Stimulated activated effector memory CD8-positive, alpha-beta T cell treated with anti-CD3 and anti-CD28 coated beads, Interleukin-12 subunit alpha, Interleukin-12 subunit beta, amount 100 ng/mL, for 72 hours (primary cell): ENCODE measurements at places on chromosomes 11 and 22.

GRCh38 chr11:3001496-3001895 is 9.4 kb upstream of the NAP1L4 start:
- no peak for DNase-seq

- no peak for DNase-seq
Measured at GRCh38 chr22:38465673-38466490, 2.0 kb upstream of the KDELR3 start.

GRCh38 chr11:96342014-96342960 is 708 bp downstream of the MAML2 start:
- no peak for DNase-seq

- no peak for DNase-seq
Measured at GRCh38 chr11:2807025-2807681, 78.4 kb downstream of the CDKN1C start.

DNA sequence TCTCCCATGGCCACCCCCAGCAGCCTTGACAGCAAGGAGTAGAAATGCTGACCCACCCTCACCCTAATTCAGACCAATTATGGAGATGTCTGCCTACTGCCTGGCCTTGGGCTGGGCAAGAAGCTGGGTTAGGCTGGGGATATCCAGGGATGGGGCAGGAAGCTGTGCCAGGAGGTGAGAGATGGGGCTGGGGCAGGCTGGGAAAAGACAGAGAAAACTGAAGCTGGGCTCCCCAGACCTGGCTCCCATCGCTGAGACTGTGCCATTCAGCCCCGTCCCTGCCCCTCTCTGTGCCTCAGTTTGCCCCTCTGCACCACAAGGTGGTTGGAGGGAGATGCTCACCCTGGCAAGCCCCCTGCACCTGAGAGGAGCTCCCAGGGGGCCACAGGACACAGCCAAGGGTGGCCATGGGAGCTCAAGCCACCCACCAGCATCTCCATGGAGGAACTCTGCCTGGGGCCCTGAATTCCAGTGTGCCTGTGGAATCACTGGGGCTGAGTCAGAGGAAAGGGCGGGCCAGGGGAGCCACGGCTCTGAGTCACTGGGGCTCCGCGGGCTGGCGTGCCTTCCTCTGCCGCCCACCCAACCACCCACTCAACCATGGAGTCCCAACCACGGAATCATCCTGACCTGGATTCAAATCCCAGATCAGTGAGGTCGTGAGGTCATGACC is 6.0 kb upstream of the CARD10 start:
- no peak for DNase-seq

DNA sequence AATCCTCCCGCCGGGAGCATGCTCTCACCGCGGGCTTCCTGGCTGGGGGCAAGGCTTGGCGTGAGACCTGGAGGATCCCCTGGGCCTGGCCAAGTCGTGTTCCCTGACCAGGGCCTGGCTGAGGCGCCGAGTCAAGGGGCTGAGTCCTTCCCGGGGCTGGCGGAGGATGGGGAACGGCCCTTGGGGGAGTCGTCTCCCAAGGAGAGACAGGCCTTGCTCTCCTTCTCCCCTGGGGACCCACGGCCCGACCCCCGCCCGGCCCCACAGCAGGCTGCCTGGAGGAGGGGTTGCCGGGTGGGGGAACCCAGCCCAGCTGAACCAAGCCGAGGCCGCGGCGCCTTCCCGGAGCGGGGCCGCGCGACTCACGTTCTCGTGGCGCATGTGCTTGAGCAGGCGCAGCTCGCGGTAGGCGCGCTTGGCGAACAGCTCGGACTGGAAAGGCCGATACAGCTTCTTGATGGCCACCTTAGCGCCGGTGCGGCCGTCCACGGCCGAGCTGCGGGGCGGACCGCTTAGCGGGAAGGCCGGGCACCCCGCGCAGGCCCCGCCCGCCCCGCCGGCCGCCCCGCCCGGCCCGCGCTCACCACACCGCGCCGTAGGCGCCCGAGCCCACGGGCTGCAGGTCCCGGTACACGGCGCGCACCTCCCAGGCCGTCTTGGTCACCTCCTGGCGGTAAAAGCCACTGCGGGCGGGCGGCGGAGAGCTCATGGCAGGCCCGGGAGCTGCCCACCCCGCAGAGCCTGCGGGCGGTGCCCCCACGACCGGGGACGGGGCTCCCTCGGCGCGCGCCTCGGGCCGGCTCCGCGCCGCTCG is 475 bp downstream of the MAPK12 start:
- DNase-seq, result no peak

DNA sequence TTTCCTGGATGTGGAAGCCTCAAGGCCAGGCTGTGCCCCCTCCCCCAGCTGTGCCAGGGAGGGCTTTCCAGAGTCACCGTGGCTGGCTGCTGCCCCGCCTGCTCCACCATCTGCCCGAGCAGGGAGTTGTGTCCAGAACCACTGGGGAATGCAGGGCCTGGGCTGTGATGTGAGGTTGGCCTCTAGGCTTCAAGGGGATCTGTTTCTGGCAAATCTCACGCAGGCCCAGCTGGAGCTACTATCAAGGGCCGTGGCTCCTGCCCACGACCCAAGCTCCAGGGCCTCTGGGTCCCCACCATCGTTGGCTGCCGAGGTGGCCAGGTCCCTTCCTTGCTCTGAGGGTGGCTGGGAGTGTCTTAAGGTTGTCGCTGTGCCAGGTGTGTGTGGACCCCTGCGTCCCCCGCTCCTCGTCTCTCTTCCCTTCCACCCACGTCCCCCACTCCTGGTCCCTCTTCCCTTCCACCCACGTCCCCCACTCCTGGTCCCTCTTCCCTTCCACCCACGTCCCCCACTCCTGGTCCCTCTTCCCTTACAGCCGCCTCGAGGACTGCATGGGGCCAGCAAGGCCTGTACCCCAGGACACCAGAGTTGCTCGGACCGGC is 6.1 kb downstream of the BRSK2 start:
- DNase-seq, result no peak

- no peak for DNase-seq
Measured at GRCh38 chr11:553083-553987, 7.2 kb downstream of the LMNTD2 start.

DNA sequence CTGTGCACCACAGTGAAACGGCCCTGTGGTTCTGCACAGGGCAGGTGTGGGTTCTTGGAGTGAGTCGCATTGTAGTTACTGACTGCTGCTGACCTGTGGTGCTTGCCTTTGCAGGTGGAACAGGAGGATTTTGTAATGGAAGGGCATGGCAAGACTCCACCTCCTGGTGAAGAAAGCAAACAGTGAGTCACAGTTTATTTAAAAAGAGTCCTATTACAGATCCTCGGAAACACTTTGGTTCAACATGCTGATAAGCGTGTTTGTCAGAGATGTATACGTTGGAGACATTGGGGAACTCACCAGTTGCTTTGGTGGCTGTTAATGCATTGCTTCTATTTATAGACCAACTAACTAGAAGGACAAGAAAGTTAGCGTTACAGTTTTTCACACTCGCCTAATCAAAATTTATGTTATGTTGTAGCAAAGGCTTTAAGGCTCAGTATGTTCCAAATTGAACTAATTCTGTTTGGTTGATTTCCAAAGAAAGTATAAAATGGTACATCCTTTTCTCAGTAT is 21.7 kb upstream of the TNRC6B start:
- no peak for DNase-seq

GRCh38 chr11:84549217-84549616 is 1077.9 kb downstream of the DLG2 start:
- DNase-seq, result no peak

DNA sequence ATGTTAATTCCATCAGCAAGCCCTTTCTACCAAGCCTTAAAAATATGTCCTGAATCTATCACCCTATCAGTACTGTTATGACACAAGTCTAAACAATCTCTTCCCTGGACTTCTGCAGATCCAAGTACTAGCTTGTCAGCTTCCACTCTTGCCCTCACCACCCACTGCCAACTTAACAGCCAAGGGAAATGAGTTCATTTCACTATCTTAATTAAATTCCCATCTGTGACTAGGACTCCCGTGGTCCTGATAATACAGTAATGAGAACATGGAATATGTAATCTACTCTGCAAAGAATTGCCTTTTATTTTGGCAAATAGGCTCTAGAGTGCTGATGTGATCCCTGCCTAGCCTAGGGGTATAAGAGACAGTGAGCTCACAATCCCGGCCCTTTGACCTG is 10.1 kb downstream of the UBQLN3 start:
- DNase-seq, result no peak

DNA sequence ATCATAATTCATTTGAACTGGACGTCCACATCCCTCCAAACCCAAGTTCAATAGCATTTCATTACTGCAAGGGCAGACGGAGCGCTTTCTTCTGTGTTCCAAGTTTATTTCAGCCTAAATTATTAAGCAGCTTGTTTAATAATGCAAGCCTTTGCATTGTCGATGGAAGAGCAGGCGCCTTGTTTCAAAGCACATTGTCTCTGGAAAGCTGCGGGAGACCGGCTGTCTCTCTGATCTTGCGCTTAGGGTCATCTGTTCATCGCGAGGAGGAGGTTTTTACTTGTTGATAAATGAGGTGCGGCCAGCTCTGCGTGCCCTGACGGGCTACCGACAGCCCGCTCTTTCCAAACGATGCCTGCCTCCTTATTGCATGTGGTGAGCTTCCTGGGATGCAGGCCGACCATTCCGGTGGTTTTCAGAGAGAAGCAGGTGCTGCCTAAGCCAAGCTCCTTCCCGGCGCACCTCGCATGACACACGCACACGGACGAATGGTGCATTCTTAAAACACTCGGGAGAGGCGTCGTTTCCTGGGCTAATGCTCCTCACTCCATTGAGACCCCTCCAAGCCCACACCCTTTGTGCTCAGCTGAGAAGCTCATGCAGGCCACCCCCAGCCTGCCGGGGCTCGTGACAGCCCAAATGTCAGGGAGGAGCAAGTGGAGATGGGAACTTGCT is 456.9 kb downstream of the BRD1 start:
- DNase-seq, result no peak

DNA sequence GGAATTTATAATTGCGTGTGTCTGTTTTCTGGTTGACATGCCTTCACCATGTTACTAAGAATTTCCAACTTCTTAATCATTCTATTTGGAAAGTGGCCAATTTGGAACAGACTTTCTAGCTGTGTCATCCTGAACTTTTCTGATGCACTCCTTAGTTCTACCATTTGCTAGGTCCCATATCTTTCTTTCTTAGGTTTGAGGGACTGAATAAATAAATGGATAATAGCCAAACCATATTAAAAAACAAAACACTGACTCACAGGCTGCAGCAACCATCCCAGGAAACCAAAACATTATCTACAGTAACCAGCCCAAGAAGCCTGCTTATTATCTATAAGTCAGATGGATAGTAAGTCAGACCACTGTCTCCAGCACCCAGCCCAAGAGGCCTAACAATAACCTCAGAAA is 57.5 kb upstream of the PLET1 start:
- no peak for DNase-seq

DNA sequence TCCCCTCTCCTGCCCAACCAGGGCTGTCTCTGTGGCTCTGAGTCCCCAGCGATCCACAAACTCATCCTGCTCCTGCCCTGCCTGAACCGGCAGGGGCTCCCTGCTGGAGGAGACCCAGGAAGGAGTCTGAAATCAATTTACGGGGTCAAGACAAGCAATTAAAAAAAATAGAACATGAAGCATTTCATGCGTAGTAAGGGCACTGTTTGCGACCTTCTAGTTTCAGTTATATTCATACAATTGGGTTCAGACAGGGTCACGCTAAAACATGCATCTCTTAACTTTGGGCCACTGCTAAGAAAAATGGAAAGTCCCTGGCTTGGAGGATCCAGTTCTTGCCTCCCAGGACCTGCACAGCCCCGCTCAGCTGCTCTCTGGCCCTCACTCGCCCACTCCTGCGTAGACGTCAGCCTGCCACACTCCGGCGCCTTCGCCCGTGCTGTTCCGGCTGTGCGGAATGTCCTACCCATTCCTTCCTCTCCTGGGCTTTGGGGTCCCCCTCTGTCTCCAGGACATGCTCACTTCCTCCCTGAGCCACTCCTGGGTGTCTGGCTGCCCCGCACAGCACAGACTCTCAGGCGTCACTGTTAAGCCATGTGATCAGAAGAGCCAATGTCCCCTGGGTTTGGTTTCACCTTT is 12.8 kb downstream of the NFAM1 start:
- DNase-seq, result no peak

DNA sequence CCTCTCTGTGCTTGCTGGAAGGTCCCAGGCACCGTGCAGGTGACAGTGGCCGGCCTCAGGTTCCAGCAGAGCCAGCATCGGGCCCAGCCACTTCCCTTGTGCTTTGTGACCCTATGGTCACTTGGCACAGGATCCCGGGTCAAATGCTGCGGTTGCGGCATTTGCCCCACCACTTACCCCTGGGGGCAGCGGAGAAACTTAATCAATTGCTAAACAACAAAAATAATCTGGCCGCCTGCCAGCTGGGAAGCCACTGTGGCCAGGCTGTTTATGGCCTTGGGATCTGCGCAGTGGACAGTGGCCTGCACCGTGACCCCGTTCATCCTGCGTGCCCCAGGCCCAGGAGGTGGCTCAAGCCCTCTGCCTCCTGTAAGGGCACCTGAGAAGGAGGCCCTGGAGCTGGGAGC is 65.0 kb downstream of the LRP5 start:
- DNase-seq, result no peak

GRCh38 chr11:117421476-117421875 is 93.8 kb downstream of the CEP164 start:
- DNase-seq, result no peak

DNA sequence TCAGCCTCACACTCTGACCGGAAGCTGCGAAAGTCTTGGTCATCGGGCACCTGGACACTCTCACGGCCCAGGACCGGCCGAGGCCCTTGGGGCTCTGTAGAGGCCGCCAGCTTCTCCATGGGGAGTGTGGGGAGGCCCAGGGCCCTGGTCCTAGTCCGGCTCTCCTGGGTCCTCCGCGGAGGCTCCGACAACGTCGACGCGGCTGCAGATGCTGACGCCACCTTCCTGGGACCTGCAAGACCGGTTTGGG is 12.9 kb downstream of the STARD10 start:
- no peak for DNase-seq

DNA sequence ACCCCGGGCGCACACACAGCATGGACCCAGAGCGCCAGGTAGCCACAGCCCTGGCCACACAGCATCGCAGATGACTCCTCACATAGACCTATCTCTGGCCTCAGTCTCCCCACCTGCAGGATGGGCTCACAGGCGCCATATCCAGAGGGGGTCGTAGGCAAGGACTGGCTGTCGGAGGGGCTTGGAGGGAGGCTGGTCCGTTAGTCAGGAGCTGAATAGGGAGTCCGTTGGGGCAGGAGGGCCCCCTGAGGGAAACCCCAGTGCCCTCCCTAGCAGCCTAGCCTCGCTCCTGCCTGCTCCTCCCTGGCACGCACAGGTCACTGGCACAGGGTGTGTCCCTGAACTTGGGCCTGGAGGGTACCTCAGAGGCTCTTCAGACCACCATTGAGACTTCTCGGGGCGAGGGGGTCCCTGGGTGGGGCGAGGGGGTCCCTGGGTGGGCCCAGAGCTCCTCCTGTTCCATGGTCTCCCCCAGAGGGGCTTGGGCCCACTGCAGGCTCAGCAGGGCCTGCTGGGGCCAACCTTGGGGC is 2.0 kb downstream of the PLXNB2 start:
- DNase-seq, result no peak

- no peak for DNase-seq
Measured at GRCh38 chr22:21013657-21014201, 1.2 kb upstream of the P2RX6 start.
